ENCODE measurements at places on chromosomes 13 and 19.
A peak's percentile ranks its signal among the peaks of the same experiment; 100 is the strongest.

- no peak for DNase-seq
Measured at GRCh38 chr13:66195238-66195637, 1034.9 kb downstream of the PCDH9 start.

- DNase-seq = no peak
Measured at GRCh38 chr13:35699825-35700510, 223.5 kb upstream of the MAB21L1 start.

GRCh38 chr13:111562716-111563115 is 242.3 kb downstream of the TEX29 start:
- DNase-seq = no peak

DNA sequence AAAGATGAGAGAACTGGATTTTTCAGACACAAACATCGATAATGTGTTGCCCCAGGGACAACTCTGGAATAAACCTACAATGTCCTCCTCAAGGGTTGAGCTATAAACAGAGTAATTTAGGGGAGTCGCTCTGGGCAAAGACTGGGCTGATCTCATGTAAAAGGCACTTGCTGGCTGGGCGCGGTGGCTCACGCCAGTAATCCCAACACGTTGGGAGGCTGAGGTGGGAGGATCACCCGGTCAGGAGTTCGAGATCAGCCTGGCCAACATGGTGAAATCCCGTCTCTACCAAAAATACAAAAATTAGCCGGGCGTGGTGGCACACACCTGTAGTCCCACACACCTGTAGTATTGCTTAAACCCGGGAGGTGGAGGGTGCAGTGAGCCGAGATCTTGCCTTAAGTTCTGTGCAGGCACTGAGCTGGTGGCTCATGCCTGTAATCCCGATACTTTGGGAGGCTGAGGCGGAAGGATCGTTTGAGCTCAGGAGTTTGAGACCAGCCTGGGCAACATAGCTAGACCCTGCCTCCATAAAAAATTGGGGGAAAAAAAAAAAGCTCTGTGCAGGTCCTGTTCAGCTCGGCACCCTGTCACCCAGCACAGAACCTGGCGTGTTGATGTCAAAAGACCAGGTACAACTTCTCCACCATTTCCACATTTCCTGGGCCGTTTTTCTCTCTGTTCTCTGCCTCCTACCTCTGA is 1.4 kb downstream of the TIMM44 start:
- no peak for DNase-seq

DNA sequence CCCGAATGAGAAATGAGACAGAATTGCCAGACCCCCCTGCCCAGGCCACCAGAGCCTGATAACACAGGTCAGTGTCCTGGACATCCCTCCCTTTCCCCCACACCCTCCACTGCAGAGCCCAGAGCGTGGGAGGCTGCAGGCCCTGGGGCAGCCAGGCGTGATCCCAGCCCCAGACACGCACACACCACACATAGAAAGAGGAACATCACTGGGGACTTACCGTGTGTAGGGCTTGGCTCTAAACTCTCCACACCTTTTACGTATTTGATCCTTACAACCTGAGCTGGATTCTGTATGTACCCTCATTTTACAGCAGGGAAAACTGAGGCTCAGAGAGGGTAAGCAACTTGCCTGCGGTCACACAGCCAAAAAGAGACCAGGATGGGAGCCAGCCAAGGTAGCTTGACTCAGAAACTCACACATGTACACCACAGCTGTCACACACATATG is 334 bp upstream of the ANGPTL6 start:
- no peak for DNase-seq

GRCh38 chr19:18204394-18205199 is 755 bp upstream of the RAB3A start:
- peak; percentile 53 for DNase-seq

DNA sequence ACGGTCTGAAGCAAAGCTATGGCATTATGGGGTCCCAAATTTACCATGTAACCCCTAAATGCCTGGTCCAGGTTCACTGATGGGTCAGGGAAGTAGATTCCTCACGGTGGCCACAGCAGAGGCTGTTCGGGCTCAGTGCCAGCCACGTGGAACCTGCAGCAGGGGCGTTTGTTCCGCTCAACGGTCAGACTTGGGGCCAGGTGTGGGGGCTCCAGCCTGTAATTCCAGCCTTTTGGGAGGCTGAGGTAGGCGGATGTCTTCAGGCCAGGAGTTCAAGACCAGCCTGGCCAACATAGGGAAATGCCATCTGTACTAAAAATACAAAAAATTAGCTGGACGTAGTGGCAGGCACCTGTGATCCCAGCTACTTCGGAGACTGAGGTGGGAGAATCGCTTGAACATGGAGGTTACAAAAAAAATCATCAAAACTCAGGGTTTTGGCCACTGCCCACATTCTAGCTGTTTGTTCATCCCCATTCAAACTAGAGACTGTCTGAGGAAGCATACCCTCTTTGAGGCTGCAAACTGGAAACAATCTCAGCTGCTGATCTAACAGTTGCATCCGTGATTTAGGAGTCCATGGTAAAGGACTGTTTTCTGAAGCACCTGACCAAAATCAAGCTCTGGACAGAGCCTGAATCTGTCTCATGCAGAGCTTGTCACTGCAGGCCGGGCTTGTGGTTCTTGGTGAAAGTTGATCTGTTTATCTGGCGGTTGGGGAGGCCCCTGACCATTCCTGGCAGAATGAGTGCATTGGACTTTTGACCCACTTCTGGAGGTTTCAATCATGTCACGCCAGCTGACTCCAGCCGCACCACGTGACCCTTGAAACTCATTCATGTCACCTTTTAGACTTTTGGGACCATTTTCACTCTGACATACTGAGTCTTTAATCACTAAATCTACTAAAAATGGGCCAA is 30.2 kb upstream of the ZNF331 start:
- DNase-seq = no peak

GRCh38 chr19:16216744-16217670 is 19.3 kb downstream of the AP1M1 start:
- no peak for DNase-seq

- no peak for DNase-seq
Measured at GRCh38 chr13:67353941-67354340, 123.8 kb upstream of the PCDH9 start.

DNA sequence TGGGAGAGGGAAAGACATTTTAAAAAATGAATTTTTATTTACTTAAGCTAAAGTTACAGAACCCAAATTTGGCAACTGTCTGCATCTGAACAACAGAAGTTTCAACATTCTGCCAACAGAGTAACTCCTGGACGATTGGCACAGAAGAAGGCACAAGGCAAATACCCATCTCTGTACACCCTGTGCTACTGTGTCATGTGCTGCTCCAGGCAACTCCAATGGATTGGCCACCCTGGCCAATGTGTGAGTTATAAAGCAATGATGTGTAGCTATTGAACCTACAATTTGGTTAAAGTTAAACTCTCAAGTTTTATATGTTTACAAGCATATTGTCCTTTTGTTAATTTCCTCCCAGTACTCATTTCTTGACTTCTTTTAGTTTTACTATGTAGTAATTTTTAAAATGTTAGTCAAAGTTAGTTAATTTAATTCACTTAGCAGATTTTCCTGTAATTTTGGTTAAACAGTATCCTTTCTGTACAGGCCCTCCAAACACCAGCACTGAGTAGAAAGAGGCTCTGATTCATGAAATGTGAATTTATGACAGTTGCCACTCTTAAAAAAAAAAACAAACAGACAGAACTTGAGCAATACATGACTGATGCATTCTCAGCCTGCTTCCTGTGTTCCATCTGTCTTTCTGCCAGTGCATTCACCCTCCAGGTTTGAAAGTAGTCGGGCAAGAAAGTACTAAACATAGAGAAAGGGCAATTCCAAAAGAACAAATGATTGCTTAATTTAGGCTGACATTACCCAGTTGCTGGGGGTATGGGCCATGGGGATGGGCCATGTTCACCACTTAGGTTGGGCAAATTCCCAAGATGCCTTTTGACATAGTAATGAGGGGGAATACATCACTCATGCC is 5.9 kb downstream of the STARD13 start:
- no peak for DNase-seq

DNA sequence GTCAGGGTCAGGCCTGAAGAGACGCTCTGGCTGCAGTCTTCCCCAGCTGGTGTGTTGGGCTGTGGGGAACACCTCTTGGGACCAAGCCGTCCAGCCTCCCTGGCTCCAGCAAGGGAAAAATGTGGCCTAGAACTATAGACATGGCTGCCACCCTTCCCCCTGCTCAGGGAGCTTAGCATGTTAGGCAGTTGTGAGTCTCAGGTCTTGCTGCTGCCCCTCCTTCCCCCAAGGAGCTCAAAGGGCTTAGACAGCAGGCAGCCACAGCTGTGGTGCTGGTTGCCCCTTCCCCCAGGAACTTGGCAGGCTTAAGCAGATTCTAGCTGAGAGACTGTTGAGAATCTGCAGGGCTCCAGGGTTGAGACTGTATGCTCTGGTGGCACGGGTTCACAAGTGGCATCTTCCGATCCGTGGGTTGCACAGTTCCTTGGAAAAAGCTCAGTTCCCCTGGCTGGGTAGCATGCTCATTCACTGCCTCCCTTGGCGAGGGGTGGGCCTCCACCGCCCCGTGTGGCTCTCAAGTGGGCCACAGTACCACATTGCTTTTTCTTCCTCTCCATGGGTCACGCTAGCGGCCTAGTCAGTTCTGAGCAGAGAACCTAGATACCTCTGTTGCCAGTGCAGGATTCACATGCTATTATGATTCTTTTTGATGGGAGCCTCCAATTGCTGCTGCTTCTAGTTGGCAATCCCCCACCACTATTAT is 1258.6 kb downstream of the OLFM4 start:
- no peak for DNase-seq

DNA sequence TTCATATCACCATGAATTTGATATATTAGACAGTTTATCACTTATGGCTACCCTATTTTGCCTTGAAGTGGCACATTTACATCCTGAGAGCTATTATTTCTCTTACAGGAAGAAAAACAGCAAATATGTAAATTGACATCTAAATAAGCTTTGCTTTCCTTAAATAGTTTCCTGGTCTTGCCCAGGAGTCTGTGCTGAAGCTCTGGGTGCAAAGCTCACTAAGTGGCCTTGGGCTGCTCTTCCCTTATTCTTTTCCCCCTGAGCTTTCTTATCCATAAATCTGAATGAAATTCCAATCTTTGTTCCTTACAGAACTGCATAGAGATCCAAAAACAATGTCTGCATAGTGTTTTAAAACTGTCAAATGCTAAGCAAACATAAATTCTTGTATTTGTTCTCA is 56.3 kb downstream of the TNFSF13B start:
- DNase-seq = no peak

DNA sequence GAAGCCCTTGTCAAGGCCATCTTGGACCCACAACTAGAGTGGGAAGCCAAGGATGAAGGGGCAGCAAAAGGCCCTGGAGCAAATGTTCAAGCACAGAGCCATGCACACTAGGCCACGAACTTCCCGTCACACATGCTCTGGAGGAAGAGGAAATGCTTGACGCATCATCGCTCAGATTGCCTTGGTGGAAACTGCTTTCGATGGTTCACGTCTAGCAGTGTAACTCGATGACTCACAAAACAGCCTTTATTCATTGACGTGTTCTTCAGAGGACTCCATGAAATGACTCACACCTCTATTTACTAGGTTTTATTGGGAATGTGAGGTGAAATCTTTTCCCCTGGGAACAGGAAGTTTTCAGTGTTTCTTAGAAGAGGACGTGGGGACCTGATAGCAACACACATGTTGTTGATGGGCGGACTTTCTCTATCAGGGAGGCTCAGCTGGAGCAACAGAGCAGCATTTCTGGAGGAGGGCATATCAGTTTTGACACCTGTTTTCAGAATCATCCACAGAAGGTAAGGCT is 79.8 kb upstream of the FLT1 start:
- no peak for DNase-seq

DNA sequence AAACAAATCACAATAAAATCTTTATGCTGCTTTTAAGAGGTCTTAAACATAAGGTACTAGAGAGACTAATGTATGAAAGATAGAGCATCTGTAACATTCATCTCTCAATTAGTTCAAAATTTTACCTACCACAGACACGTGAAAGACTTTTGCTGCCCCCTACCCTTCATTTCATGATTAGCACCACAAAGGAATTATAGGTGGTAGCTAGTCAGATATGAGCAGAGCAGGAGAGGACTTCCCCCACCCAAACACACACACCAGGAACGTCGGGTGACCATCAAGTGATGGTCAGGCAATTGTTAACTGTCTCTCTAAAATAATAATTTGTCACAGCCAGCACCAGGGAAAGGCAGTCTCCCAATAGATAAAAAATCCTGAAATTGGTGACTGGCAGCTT is 1531.7 kb upstream of the SPRY2 start:
- DNase-seq = no peak

GRCh38 chr19:3830621-3831589 is 37.9 kb downstream of the ZFR2 start:
- no peak for DNase-seq

DNA sequence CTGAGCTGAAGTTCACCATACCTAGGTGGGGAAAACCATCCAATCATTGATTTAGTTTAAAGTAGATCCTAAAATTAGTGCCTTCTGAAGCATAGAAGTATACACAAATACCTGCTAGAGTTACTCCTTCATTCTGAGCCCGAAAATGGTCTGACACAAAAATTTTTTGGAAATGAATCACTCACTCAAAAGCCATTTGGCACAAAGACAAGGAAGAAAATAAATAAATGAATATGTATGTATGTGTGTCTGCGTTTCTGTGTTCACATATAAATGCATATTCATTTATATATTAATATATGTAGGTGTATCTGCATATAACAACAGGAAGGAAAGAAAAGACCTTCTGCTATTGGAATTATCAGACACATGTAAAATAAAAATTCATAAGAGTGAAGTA is 614.4 kb upstream of the PCDH9 start:
- no peak for DNase-seq

DNA sequence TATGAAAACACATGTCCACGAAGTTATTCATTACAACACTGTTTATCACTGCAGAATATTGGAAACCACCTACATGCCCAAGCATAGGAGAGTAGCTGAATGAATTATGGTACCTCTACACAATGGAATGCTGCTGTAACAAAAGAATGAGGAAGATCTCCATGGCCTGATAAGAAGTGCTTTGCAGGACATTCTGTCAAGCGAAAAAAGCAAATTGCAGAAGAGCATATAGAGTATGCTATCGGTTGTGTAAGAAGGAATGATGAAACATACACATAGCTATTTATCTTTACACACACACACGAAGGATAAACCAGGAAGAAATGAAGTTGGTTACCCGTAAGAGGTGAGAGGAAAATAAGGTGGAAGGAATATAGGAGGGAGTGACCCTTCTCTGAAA is 37.5 kb upstream of the CEACAM20 start:
- DNase-seq = no peak

DNA sequence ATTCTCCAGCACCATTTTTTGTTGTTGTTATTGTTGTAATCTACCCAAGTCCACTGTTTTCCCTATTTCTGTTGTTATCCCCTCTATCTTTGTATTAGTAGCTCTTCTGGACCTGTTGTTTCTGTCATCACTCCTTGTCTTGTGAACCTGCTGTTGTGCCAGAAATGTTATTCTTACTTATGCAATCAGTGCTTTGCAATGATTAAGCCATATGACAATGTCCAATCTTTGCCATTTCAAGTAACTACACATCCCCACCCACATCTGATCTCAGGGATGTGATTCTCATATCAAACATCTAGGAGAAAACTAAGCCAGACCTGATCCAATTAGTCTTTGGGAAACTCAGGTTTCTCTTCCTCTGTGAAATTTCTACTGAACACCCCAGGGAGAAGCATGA is 472.6 kb upstream of the KLHL1 start:
- no peak for DNase-seq

- DNase-seq = no peak
Measured at GRCh38 chr19:17807731-17808316, 12.9 kb downstream of the B3GNT3 start.

Data from stimulated activated CD4-positive, alpha-beta T cell treated with anti-CD3 and anti-CD28 coated beads, Interleukin-2, amount 100 ng/mL, for 48 hours (primary cell).